ENCODE measurements at places on chromosomes 4 and X.
A peak's percentile ranks its signal among the peaks of the same experiment; 100 is the strongest.

DNA sequence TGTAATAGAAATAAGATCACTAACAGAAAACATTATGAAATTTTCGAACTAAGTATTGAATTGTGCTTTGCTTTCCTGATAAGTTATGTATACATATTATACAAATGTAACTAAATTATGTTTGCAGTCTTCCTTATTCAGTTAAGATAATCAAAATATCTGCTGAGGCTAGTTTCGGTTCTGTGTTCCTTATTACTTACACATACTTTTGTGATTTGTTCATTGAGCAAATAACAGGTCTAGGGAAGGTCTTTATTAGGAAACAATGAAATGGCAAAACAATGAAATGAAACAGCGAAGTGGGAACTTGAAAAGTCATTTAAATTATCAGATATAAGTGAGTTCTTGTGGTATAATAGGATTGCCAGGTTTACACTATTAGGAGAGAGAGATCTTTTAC, 352.4 kb downstream of the GRIA2 start:
- DNase-seq, result no peak

DNA sequence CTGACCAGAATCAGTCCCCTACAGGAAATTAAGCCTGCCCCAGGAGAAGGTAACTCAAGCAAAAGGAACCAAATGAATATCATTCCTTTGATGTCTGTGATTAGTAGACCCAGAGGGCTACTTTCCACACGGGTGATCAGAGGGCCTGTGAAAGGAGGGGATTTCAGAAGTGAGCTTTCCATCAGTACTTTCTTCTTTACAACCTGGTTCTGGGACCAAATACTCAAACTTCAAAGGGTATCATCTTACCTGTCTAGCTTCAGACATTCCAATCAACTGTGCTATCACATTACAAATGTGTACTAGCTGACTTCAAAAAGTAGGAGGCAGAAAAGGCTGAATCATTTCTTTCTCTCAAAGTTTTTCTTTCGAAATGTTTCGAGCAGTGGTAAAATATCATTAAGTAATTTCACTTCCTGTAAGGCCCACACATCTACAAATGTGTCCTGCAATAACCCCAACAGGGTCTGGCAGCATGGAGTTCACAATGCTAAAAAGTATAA, 23.9 kb downstream of the ACSL4 start:
- DNase-seq, result no peak

- no peak for DNase-seq
Observed at GRCh38 chr4:101807351-101807750, 16.8 kb downstream of the BANK1 start.

- no peak for DNase-seq
Observed at GRCh38 chr4:41534404-41534803, 3.6 kb upstream of the LIMCH1 start.

DNA sequence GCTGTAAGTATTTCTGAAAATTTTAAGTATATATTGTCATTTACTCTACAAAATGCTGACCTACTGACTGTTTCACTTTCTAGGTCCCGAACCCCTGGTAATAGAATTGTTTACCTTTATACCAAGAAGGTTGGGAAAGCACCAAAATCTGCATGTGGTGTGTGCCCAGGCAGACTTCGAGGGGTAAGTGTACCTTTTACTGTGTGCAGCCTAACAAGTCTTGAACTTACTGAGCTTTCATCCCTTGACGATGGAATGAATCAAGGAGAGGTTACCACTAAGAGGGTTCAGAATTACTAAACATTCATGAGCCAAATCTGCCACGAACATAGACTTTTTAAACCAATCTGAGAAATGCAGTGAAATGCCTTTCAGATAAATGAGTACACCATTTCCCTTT, 1.6 kb downstream of the RPL34 start:
- peak; percentile 22 for DNase-seq

DNA sequence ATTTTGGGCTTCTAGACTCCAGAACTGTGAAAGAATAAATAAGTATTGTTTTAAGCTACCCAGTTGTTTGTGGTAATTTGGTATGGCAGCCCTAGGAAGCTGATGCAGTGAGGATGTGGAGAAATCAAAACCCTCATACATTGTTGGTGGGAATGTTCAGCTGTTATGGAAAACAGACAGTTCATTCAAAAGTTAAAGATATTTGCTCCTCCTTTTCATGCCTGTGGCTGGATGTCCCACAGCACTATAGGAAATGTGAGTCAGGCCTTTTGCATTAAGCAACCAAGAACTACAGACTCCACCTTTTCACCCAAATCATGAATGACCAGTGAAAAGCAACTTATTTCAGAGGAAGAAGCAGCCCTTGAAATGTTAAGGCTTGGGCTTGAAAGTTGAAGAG, 6.7 kb downstream of the BBS12 start:
- no peak for DNase-seq

GRCh38 chr4:31194823-31195222, 474.7 kb downstream of the PCDH7 start:
- DNase-seq, result no peak

- no peak for DNase-seq
Observed at GRCh38 chrX:34371754-34372153, 239.6 kb upstream of the FAM47A start.

DNA sequence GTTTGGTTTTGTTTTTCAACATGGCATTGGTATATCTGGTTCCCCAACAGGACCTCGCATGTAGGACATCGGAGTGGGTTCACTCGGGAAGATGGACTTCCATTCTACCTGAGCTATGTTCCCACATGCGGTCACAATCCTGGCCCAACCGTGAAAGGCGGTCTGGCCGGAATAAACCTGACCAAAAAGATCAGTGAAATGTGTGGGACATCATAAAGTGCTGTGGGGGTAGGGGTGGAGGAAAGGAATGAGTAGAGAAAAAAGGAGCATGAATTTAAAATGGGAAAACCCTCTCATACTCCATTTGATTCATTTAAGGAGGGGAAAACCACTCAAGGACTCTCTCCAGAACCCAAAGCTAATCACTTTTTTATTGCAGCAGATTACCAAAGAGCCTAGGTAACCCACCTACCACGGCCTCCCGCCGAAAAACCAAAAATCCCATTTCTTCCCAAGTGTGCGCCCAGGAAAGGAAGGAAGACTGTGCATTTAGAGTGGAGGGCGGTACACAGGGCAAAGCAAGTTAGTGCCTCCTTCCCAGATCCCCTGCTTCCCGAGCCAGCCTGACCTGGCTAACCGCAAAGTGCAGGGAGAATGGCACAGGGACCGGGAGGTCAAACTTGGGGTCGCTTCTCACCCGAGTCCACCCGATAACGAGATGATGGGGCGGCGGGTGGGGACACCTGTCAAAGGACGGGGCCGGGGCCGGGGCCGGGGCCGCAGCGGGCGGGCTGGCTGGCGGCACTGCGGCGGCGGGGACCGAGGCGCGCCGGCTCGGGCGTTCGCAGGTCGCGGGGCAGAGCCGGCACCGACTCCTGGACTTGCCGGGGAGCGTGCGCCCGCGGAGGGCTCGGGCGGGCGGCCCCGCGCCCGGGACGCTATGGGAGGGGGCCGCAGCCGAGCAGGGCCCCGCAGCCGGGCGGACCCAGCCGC, 669 bp downstream of the TMEM150C start:
- no peak for DNase-seq

- DNase-seq, result no peak
Observed at GRCh38 chr4:41660352-41660751, 88.2 kb downstream of the PHOX2B start.

GRCh38 chr4:27966664-27967063, 1106.0 kb downstream of the STIM2 start:
- no peak for DNase-seq

- peak; percentile 74 for DNase-seq
Observed at GRCh38 chrX:56281789-56282188, 49.6 kb downstream of the KLF8 start.

- no peak for DNase-seq
Observed at GRCh38 chr4:1194010-1194900, 21.9 kb upstream of the SPON2 start.

DNA sequence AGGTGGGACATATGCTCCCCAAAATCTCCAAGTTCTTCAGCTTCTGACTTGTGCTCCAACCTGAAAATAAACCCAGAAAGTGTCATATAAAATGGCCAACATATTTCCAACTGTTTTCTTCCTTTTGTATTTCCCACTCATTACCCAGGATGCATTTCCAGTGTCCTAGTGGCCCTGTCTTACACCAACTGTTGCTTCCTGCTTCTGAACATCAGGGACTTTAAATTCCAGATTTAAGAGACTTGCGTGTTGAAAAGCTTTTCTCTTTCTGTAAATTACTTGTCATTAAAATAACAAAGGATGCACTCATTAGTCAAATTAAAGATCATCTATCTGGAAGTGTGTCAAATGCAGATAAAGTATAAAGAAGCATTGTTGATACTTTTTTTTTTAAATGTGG, 19.9 kb downstream of the MID1 start:
- DNase-seq, result no peak

- DNase-seq, result no peak
Observed at GRCh38 chrX:133516686-133517085, 101.4 kb upstream of the GPC4 start.

DNA sequence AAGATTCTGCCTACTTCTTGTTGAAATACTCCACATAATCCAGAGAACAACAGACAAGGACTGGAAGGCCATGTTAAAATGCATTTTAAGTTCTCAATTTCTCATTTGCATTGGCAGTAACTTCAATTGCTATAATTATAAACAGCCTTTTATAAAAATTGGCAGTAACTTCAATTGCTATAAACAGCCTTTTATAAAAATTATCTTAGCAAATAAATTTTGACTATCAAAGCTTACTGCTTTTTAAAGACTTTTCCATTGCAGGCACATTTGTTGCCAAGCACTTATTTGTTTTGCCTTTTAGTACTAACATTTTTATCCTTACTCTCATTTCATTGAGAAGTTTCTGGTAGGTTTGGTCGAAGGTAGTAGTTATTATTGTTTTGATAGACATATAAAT, 17.8 kb downstream of the SCFD2 start:
- no peak for DNase-seq

- no peak for DNase-seq
Observed at GRCh38 chr4:81963015-81963762, 410.6 kb downstream of the HNRNPD start.

GRCh38 chrX:18721683-18722499, 14.4 kb downstream of the PPEF1 start:
- DNase-seq, result no peak

All from RKO (cell line).